ENCODE measurements at places on chromosomes 16 and 17. TPM values are rescaled to one million over a fixed set of nuclear protein-coding genes. Genes with fewer than 3 reads are reported as not detected.

GRCh38 chr16:79645701-79646100, 45.2 kb upstream of the MAF start:
- no peak for DNase-seq

The PRKCB gene
- polyA plus RNA-seq, result not detected

DNA sequence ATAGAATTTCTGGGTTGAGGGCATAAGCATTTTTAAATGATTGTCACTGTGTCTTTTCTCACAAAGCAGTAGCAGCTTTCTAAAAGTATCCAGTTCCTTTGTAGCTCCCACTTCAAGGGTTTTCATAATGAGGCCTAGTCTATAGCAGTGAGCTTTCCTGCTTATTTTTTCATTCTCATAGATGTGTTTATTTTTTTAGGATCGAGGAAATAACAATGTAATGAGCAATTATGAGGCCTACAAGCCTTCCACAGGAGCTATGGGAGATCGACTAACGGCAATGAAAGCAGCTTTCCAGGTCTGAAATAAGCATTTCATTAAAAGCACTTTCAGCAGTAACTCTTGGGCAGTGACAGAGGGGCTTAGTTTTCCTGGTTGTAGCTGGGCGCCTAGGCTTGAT, 10.6 kb upstream of the PSMC5 start:
- no peak for DNase-seq

DNA sequence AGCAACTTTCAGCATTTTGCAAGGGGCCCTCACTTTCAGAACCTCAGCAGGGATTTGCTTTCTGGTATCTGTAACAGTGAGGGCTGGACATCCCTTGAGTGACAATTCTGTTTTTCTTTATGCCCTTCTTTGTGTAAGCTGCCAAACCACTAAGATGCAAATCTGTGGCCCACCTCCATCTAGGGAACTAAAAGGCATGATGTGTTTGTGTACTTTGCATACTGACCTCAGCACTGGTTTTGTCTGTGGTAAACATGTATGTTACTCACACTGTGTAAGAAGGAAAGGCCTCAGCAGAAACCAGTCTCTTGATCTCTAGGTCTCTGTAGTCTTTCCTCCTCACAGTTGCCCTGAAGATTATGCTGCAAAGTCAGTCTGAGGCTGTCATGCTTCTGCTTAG, 396.6 kb upstream of the DYNLRB2 start:
- DNase-seq, result no peak

The AATK gene
- 0.29 TPM for polyA plus RNA-seq

DNA sequence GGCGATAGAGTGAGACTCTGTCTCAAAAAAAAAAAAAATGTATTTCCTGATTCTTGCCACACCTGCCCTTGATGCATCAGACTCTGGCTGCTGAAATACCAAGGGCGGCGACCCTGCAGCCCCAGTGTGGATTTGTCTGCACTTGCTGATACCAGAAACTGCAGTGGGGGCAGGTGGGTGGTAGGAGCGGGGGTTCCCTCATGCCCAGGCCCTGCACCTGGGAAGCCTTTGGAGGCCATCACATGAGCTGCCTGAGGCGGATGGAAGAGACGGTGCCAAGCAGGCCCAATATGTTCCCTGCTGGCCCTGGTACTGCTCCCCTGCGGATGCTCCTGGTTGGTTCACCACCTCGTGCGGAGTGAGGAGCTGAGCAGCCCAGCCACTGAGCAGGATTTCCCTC, 50.6 kb downstream of the MARF1 start:
- no peak for DNase-seq

The CD300LG gene
- not detected for polyA plus RNA-seq

DNA sequence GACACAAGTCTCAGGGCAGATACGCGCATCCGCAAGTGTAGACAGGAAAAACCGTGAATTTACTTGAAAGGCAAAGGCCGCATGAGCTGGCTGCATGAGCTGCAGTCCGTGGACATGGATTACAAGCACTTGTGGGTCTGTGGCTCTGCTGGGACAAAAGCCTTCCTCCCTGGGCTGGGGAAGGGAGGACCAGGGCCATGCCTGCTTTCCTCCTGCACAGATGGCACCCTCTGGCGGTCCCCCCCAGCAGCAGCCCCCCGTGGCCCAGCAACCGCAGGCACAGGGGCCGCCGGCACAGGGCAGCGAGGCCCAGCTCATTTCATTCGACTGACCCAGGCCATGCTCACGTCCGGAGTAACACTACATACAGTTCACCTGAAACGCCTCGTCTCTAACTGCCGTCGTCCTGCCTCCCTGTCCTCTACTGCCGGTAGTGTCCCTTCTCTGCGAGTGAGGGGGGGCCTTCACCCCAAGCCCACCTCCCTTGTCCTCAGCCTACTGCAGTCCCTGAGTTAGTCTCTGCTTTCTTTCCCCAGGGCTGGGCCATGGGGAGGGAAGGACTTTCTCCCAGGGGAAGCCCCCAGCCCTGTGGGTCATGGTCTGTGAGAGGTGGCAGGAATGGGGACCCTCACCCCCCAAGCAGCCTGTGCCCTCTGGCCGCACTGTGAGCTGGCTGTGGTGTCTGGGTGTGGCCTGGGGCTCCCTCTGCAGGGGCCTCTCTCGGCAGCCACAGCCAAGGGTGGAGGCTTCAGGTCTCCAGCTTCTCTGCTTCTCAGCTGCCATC, 1.7 kb upstream of the MRPL12 start:
- DNase-seq, result no peak
